ENCODE measurements at places on chromosomes 2 and 18.

- DNase-seq = no peak
Observed at GRCh38 chr2:215961981-215962380, 51.4 kb downstream of the MREG start.

GRCh38 chr18:75936862-75937261 lies 509.4 kb upstream of the SMIM21 start:
- no peak for DNase-seq

- no peak for DNase-seq
Observed at GRCh38 chr2:234242459-234242836, 191.9 kb downstream of the SPP2 start.

DNA sequence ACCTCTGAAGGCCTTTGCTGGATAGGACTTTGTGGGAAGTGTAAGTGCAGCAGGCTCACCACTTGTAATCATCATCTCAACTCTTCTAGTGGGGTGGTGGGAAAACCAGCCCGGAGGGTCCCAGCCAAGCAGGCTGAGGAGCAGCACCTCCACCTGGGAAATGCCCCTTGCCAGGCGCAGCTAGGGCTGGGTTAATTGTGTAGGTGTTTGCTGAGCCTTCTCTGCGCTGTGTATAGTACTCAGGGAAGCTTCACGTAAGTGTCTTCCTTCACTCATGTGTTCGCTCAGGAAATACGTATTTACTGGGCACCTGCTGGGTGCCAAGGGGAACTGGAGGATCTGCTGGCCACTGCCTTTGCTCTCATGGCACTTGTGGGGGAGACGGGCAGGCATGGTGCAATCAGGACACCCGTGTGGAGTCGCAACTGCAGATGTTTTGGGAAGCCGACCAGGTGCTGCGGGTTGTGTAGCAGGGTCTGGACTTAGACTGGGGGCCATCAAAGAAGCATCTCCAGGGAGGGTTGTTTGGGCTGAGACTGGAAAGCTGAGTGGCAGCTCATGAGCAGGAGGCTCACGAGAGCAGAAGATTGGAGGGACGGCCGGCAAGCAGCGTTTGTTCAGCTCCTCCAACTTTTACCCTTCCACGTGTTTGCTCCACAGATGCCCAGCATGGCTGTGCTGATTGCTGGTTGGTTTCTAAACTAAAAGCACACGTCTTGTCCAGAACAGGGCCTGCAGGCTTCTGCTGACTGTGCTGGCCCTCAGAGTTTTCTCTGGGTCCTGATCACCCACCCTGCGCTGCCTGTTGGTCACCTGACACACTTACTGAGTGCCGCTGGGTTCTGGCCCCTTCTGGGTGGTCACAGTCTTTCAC lies 164.6 kb downstream of the LDLRAD4 start:
- DNase-seq = no peak

DNA sequence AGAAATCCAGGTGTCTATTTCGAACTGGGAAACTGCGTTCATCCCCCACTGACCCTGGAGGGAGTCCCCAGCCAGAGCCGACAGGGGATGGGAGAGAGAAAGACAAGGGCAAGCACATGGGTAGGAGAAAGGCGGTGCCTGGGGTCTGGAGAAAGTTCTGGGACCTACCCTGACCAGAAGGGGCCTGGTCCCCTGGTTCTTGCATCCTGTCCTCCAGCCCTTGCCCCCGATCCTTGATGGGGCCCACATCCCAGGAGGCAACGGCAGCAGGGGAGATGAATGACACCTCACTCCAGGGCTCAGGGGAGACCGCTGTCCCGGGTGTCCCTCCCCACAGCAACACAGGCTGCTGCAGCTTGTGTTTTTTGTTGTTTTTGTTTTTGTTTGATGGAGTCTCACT lies 4.9 kb downstream of the ADCY3 start:
- no peak for DNase-seq

GRCh38 chr2:66594001-66594400 lies 159.1 kb downstream of the MEIS1 start:
- DNase-seq = no peak

- no peak for DNase-seq
Observed at GRCh38 chr2:74413001-74413698, 8.3 kb downstream of the C2orf81 start.

- DNase-seq = no peak
Observed at GRCh38 chr2:66236816-66237802, 197.8 kb upstream of the MEIS1 start.

DNA sequence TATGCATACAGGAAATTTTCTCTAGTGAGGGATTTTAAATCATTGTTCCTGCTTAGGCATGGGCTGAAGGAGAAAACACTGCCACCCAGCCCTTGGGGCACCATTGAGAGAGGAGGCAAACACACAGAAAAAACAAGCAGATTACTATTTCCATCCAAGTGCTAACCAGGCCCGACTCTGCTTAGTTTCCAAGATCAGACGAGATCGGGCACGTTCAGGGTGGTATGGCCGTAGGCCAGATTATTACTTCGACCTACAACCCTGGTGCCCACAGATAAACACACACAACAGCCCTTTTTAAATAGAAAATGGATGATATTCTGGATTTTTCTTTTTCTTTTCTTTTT lies 45.4 kb upstream of the RHOB start:
- no peak for DNase-seq

- no peak for DNase-seq
Observed at GRCh38 chr2:98086491-98087446, at the start of gene VWA3B. TSS of gene VWA3B (plus strand) at chr2:98087167. CDS start at chr2:98093093, 5,926 bp downstream.

- DNase-seq = peak; percentile 71
Observed at GRCh38 chr2:113173542-113174375, at the start of gene PSD4. TSS of gene PSD4 (plus strand) at chr2:113173971. CDS start at chr2:113182457, 8,486 bp downstream.

GRCh38 chr2:45450634-45451033 lies 160.4 kb downstream of the SRBD1 start:
- DNase-seq = no peak

- DNase-seq = no peak
Observed at GRCh38 chr2:99982744-99983143, 159.6 kb downstream of the AFF3 start.

DNA sequence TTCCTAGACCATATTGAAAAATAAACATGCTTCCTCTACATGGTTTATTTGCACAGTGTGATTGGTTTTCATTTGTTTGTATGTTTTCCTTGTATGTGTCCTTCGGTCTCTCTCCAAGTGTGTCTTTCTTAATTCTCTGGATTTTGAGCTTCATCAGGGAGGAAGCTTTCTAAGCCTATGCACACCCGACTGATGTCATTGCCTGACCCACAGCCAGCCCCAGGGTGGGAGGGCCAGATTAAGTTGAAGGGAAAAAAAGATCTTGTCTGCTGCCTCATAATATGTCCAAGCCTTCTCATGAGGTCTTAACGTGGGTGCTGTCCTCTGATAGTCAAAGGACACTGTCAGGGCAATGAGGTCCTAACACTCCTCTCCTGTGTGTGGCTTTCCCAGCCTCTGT lies 115.2 kb downstream of the MARCHF4 start:
- DNase-seq = no peak

- DNase-seq = no peak
Observed at GRCh38 chr2:28624793-28625701, 126.6 kb upstream of the PPP1CB start.

- DNase-seq = no peak
Observed at GRCh38 chr2:27177441-27178351, 28.9 kb downstream of the TCF23 start.

- DNase-seq = no peak
Observed at GRCh38 chr2:201955231-201955630, 78.4 kb upstream of the FZD7 start.
